Stimulated activated CD4-positive, alpha-beta T cell treated with anti-CD3 and anti-CD28 coated beads, Interleukin-1b, Interleukin-23, amount 100 ng/mL, for 1 hour (primary cell): ENCODE measurements at places on chromosomes 4 and X.

- DNase-seq, result no peak
Measured at GRCh38 chrX:101415180-101416145, 7.4 kb downstream of the HNRNPH2 start.

DNA sequence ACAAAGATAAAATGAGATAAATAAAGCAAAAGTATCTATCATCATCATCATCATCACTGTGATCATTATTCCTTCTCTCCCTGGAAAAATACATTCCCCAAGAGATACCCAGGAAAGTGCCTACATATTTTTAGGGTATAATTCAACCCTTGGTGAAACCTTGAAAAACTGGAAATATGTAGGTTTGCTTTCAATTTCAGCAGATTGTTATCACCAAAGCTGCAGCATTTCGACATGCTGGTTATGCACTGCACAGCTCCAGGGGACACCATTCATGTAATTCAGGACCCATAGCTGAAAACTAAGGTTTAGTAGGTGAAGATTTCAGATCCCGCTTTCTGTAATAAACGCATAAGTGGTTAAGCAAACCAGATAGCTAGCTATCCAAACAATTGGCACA lies 28.4 kb upstream of the FBXW7 start:
- no peak for DNase-seq

DNA sequence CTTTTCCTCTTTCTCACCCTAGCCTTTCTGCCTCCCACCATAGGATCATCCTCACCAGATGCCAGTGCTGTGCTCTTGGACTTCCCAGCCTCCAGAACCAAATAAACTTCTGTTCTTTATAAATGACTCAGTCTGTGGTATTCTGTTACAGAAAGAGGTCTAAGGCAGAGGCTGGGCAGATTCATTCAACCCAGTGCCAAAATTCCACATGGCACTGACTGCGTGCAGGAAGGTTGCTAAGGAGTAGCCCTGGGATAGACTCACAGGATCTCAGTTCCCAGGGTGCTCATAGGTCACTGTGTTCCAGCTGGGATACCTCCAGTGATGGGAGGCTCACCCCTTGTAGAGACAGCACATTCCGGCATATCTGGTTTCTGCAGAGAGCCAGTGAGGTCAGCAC lies 22.0 kb downstream of the SORCS2 start:
- DNase-seq, result no peak

- no peak for DNase-seq
Measured at GRCh38 chr4:88759895-88760290, 62.3 kb upstream of the NAP1L5 start.

DNA sequence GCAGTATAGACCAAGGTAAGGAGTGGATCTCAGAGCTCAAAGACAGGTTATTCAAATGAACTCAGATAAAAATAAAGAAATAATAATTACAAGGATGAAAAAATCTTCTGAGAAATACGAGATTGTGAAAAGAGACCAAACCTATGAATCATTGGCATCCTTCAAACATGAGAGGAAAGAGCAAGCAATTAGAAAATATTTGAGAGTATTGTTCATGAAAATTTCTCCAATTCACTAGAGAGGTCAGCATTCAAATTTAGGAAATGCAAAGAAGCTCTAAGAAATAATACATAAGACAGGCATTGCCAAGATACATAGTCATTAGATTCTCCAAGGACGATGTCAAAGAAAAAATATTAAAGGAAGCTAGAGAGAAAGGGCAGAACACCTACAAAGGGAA lies 93.5 kb upstream of the GALNTL6 start:
- no peak for DNase-seq

GRCh38 chrX:2546496-2546895 lies 45.7 kb upstream of the DHRSX start:
- DNase-seq, result no peak
